ENCODE measurements at places on chromosomes 1 and 21.

- no peak for DNase-seq
These were observed 26.0 kb downstream of the GPBP1L1 start for GRCh38 chr1:45660336-45660735.

- no peak for DNase-seq
These were observed 48.3 kb upstream of the DPH5 start for GRCh38 chr1:101073836-101074235.

- no peak for DNase-seq
These were observed 25.3 kb downstream of the RNF223 start for GRCh38 chr1:1048765-1049164.

DNA sequence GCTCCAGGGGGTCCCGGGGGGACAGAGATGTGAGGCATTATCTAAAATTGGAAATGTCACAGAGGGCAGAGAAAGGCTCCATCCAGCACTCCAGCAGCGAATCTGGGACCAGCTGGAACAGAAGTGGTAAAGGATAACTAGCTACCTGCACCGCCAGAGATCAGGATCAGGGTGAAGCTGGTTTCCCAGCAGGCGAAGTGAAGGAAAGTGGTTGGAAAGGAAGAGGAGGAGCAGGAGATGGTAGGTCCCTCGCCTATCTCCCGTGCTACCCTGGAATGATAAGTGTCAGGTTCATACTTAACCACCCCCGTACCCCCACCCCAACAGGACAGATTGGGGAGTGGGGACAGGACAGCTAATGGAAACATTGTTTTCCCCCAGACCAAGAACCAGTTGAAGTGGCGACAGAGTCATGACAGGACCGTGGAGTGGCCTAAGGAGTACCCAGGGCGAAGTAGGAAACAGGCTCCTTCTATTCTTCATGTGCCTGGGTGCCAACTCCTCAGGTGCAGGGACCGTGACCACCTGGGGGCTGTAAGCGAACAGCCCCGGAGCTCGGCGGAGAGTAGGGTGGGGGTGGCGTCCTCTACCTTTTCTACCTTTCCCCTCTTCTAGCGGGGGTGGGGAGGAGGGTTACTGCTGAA is 717 bp downstream of the B4GALT3 start:
- DNase-seq, result no peak

GRCh38 chr1:212656730-212657129 is 42.9 kb downstream of the BATF3 start:
- DNase-seq, result no peak

- no peak for DNase-seq
These were observed 37.4 kb downstream of the BTBD8 start for GRCh38 chr1:92117526-92117925.

GRCh38 chr1:32331549-32331948 is 4.5 kb downstream of the MARCKSL1 start:
- DNase-seq, result no peak

DNA sequence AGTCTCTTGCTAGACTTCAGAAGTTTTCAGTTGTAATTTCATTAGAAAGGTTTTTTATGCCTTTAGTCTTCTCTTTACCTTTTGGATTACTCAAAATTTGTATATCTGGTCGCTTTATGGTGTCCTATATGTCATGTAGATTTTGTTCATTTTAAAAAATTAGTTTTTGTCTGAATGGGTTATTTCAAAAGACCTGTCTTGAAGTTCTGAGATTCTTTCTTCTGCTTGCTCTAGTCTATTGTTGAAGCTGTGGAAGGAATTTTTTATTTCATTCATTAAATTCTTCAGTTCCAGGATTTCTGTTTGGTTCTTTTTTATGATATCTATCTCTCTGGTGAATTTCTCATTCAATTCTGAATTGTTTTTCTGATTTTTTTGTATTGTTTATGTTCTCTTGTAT is 46.5 kb upstream of the GCLM start:
- DNase-seq, result no peak

Data from NCI-H446 treated with DMSO at 0.1 percent for 48 hours (cell line).